ENCODE measurements at places on chromosomes 5 and 9.

GRCh38 chr5:180071531-180072255 is at the start of gene RNF130:
TSS of gene RNF130 (minus strand) at chr5:180071759. CDS start at chr5:180071702, 57 bp downstream.
- peak; percentile 94 for DNase-seq

- no peak for DNase-seq
Measured at GRCh38 chr9:3036333-3036700, 192.4 kb upstream of the PUM3 start.

DNA sequence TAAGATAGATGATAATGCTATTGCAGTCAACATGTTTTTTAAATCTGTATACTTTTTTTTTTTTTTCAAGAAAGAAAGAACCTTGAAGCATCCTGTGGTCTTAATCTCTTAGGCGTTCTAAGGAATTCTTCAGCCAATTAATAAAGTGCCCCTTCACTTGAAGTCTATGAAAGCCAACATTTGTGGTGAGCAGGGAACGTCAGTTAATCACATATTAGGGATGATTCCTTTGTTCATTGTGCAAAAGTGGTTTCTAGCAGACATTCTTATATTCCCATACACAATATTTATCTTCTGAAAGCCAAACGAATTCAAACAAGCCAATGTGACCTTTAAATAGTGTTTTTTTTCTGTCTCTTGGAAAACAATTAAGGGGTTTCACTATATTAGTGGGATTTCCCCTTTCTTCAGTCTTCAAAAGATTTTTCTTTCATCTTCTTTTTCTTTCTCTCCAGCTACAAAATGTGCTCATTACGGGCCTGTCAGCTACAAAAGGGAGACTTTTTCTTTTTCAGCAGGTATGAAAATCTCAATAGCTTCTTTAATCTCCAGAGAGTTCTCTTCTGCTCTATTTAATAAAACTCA is 40.1 kb downstream of the TMEM167A start:
- DNase-seq = no peak

- peak; percentile 29 for DNase-seq
Measured at GRCh38 chr9:124210697-124211096, 47.1 kb upstream of the NEK6 start.

GRCh38 chr5:143338658-143339366 is 64.7 kb downstream of the NR3C1 start:
- DNase-seq = peak; percentile 42

- DNase-seq = peak; percentile 59
Measured at GRCh38 chr5:4661836-4662235, 478.3 kb upstream of the ADAMTS16 start.

DNA sequence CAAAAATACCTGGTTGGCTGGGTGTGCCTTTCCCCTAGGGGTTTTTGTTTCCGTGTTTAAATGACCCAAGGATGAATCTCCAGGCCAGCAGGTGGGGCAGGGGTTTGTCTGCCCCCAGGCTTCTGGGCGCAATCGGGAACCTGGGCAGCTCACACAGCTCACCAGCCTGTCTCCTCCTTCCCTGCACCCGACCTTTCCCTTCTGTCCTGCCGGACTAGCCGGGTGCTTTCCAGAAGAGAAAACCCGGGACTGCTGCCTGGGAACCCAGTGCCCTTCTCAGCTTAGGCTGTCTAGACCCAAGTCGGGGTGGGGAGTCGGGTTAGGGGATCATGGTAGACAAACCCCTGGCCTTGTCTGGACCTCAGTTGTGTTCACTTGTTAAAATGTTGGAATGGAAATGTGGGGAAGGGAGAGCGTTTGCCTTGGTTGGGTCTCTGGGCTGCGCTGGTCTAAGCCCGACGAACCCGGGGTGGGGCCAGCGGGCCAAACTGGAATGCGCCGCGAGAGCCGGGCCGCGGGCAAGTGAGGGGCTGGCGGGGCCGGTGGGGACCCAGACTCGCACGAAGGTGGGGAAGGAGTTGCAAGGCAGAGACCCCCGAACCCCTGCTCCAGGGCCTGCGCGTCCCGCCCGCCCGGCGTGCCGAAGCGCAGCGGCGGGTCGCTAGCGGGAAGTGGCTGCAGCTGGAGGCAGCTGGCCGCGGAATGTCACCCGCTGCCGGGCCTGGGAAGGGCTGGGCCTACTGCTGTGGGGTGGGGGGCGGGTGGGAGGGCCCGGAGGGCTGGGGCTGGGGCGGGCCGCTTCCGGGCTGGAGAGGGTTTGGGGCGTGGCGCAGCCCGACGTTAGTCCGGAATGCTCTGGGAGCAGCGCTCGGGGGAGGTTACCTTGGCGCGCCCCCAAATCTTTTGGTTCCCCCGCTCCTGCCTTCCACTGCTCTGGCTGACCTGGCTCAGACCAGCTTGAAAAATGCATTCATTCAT is 84.6 kb downstream of the DAB2IP start:
- DNase-seq = peak; percentile 50

DNA sequence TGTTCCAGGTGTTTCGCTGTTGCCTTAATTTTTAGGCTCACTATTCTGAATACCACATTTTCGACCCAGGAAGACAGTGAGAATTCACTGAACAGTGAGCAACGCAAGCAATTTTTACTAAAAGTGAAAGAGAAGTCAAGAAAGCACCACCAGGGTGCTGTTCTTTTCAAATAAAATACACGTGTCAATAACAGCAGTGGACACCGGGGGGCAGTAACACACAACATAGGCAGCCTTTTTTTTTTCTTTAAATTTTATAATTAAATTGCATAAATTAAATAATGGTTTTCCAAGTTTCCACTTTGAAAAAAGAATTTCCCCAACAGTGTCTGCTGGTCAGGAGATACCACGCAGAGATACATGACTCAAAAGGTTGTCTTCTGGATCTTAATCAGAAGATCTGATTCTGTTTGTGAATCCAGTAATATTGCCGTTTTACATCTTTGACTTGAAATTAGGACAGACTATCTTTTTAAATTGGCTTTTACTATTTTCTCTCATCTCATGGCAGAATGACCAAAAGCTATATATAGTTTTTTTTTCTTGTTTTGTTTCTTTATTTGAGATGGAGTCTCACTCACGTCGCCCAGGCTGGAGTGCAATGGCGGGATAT is 47.1 kb upstream of the SH3GL2 start:
- DNase-seq = peak; percentile 46

GRCh38 chr5:181235689-181236366 is 7.9 kb downstream of the RACK1 start:
- DNase-seq = no peak

- DNase-seq = no peak
Measured at GRCh38 chr5:5139777-5140478, at the start of gene ADAMTS16. TSS of gene ADAMTS16 (plus strand) at chr5:5140330. CDS start at chr5:5140468, 138 bp downstream.

GRCh38 chr9:38066914-38067858 is 1.8 kb downstream of the SHB start:
- DNase-seq = no peak

DNA sequence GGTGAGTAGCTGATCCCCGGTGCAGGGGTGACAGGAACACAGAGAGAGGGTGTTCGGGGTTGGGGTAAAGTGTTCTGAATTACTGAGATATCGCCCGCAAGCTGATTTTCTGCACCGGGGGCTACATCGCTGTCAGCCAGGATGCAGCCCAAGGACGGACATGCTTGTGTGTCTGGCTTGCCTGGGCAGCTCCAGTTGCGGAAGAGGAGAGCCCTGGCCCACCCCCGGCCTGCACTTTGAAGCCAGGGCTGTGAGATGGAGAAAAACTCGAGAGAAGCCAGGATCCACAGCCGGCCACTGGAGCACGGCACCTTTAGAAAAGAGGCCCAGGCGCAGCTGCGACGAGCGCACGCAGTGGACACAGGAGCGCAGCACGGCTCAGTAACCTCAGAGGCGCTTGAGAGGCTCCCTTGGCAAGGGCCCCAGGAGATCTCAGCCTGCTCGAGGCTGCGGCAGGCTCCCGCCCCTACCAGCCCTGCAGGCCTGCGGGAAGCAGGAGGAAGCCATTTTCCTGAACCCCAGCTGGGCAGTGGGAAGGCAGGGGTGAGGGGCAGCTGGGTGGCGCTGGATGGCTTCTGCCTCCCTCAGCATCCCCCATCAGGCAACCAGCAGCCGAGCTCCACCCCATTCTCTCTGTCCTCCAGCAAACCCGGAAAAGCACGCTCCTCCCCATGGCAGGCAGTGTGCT is 59.2 kb downstream of the C9orf50 start:
- peak; percentile 61 for DNase-seq

DNA sequence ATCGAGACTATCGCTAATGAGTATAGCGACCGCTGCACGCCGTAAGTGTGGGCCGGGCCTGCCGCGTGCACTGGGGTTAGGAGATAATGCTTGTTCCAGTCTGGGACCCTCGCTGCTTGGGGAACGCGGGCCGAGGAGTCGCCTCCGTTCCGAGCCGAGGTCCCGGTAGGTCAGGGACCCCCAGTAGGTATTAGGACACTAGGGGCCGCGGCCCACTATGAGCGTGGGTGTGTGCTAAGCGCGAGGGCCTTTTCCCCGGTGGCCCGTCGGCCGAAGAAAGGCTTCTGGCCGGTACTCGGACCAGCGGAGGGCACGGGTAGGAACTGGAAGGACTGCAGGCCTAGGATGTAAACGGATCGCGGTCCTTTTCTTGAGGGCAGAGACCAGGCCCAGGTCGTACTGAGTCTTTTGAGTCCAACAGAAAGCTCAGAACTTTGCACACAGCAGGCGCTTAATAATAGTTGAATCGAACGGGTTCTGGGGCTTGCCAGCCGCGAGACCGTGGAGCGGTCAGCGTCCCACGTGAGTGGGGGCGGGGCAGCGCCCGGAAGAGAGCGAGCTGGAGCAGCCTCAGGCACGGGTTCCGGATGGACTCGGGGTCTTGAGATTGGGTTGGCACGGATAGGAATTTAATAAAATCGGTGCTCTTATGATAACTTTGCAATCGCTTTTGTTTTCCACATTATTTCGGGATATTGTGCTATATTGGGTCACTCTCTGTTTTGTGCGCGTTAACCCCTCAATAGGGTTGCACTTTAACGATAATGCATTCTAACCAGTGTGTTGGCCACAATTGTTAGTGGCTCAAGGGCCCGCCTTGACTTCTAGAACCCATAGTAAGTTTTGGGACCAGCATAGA is 733 bp downstream of the HSPA4 start:
- peak; percentile 41 for DNase-seq

- DNase-seq = peak; percentile 52
Measured at GRCh38 chr5:92944903-92945604, 636.0 kb downstream of the NR2F1-AS1 start.

- no peak for DNase-seq
Measured at GRCh38 chr5:1414311-1415058, 30.8 kb downstream of the SLC6A3 start.

DNA sequence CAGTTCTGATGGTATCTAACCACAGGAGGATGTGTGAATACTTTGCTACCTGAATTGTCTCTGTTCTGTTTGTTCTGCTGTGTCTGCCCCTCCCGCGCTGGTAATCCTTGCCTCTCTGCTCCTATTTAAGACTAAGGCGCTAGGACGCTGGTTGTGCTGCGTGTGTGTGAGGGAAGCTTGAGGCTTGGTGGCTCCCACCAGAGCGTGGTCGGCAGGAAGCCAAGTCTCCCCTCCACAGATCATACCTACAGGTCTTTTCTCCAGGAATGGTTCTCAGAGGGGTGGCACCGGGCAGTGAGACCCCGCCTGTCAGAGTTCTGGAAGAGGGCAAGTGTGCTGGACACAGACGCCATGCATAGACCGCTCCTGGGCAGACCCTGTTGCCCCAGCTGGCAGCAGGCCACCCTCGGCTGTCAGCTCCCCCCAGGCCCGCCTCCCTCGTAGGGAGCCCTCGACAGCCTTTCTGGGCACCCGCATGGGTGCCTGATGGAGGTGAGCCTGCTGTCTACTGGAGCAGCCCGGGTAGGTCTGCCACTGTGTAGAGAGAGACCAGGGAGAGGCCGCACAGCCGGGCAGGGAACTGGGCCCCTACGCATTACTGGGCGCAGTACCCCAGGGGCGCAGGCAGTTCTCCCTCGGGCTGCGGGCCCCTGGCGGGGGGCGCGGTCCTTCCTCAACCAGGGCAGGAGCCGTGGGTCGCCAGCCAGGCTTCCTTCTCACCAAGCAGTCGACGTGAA is 53.4 kb upstream of the ROR2 start:
- no peak for DNase-seq

DNA sequence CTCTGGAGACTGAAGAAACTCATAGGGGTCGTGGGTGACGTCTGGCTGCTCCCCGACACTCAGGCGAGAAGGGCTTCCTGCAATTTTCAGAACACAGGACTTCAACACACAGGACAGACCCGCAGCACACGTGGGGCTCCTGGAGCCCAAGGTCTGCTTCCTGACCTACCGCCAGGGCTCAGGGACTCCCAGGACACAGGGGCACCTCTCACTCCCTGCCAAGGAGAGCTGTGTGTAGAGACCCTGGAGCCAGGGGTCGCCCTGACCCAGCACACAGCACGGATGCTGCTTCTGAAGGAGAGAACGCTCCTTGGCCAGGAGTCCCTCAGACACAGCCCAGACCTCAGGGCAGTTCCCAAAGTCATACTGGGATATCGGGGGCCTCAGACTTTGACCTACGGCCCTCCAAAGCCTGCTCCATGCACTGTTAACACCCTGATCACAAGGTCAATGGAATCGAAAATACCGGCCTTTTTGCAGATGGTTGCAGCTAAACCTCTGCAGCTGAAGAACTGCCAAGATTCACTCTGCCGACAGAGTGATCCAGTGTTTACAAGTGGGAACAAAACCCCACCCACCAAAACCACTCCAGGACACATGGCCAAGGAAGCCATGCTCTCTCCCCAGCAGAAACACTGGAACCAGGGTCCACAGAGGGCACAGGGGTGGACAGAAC is 13.8 kb upstream of the ZDHHC11 start:
- no peak for DNase-seq

DNA sequence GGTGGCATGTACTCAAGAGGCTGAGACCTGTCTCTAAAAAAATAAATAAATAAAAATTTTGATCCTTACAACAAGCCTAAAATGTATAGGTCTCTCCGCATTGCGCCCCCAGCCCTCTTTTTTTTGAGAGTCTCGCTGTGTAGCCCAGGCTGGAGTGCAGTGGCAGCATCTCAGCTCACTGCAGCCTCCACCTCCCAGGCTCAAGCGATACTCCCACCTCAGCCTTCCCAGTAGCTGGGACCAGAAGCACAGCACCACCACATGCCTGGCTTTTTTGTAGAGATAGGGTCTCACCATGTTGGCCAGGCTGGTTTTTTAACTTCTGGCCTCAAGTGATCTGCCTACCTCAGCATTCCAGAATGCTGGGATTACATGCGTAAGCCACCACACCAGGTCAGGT is 2.2 kb upstream of the GARIN3 start:
- no peak for DNase-seq

DNA sequence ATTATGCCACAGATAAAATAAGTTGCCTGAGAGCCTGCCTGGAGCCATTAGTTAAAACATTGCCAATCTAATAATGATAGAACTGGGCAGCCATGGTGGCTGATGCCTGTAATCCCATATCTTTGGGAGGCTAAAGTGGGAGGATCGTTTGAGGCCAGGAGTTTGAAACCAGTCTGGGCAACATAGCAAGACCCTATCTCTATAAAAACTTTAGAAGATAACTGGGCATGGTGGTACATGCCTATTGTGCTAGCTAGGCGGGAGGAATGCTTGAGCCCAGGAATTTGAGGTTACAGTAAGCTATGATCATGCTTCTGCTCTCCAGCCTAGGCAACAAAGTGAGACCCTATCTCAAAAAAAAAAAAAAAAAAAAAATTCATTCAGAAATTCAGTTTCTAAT is 52.6 kb downstream of the RAI14 start:
- no peak for DNase-seq

- DNase-seq = no peak
Measured at GRCh38 chr5:91898898-91899297, 515.8 kb upstream of the ARRDC3 start.

Measured in fibroblast of upper back skin (primary cell).